ENCODE measurements at places on chromosomes 7 and 10. TPM values are rescaled to one million over a fixed set of nuclear protein-coding genes. Genes with fewer than 3 reads are reported as not detected.

AKR1B15 gene
- not detected for total RNA-seq

MNX1 gene
- 36.5 TPM for total RNA-seq

TNKS2 gene
- total RNA-seq, result 48.5 TPM

GFRA1 gene
- not detected for total RNA-seq

DNA sequence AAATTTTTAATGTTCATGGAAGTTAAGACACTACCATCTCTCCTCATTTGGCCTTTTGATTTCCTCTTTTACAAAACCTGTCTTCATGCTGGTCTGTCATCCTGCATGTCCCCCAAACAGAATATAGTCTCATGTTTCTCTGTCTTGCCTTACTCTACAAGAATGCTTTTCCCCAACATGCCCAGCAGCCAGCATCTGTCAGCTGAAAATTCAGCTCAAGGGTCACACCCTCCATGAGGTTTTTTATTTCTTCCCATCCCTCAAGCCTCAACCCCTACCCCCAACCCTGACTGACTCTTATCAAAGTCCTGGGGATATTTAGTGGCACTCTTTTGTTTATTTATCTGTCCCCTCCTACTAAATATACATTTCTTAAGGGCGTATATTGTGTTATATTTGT is 202.0 kb downstream of the ANK3 start:
- H3K27ac ChIP-seq, result no peak overlapping the region
- no peak for DNase-seq
- no peaks in the 10 kb centered on the region for H3K4me1 ChIP-seq
- H3K27me3 ChIP-seq, result no peaks in the 10 kb centered on the region
- no peak overlapping the region for H3K4me3 ChIP-seq

- no peak overlapping the region for H3K4me3 ChIP-seq
- H3K27me3 ChIP-seq, result no peaks in the 10 kb centered on the region
- no peak overlapping the region for H3K27ac ChIP-seq
- H3K36me3 ChIP-seq, result no peaks in the 10 kb centered on the region
These were observed 64.0 kb upstream of the TRIM8 start for GRCh38 chr10:102580230-102580629.

DNA sequence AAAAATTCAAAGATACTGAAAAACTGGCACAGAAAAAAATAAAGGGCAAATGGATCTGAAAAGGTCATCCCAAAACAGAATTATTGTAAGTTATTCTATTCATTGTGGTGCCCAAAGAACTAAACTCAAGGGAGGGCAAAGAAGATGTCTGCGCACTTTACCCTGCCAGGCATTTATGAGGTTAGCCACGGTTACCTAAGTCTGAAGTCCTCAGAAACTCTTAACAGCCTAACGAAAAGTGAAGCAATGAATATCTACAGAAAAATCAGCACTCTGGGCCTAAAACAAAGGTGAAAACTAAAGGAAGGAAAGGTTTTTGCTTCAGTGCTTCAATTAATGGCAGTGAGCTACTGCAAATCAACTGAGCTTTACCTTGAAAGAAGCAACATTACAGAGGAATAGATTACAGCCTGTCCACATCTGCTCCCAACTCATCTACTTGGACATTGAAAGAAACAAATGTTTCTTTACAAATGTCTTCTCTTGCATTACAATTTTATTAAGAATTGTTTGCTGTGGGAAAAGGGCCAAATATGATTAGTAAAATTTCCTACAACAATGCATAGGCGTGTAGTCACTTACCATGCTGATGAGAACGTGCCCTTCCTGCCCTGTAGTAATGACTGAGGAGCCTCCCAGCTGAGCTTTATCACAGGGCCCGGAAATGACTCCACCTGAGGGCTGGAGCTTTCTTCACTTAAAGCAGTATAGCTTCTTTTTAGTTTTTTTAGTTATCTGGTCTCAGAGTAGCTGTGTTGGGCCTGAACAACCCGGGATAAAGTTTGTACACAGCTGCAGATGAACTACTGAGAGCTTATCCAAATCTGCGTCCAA is at the start of gene TUBAL3:
Gene TUBAL3, minus strand, starts transcription at position 621 of the 834 bp plus-strand sequence. Its CDS starts 36 bp downstream, at position 585.
- DNase-seq, result no peak
- 0 out of 2 replicates have a peak, but pooled peaks cover 4% of the 10 kb centered on the region for H3K4me1 ChIP-seq
- no peak within 1 kb of the TSS for H3K27ac ChIP-seq
- H3K4me3 ChIP-seq, result no peak within 1 kb of the TSS

- no peaks in the 10 kb centered on the region for H3K4me1 ChIP-seq
- no peaks in the 10 kb centered on the region for H3K27me3 ChIP-seq
- H3K36me3 ChIP-seq, result no peaks in the 10 kb centered on the region
- no peak overlapping the region for H3K4me3 ChIP-seq
These were observed 86.5 kb downstream of the PAXIP1 start for GRCh38 chr7:154916381-154916780.

- H3K27ac ChIP-seq, result peak overlapping the region; percentile 87
- peaks cover 43% of the 10 kb centered on the region for H3K4me1 ChIP-seq
- H3K27me3 ChIP-seq, result no peaks in the 10 kb centered on the region
- no peak overlapping the region for H3K4me3 ChIP-seq
These were observed 422.1 kb downstream of the RPS24 start for GRCh38 chr10:78455811-78456210.

GRCh38 chr7:83579740-83580139 is 69.2 kb downstream of the SEMA3E start:
- no peak for DNase-seq
- no peak overlapping the region for H3K27ac ChIP-seq
- no peaks in the 10 kb centered on the region for H3K36me3 ChIP-seq
- no peaks in the 10 kb centered on the region for H3K4me1 ChIP-seq
- H3K4me3 ChIP-seq, result no peak overlapping the region

DNA sequence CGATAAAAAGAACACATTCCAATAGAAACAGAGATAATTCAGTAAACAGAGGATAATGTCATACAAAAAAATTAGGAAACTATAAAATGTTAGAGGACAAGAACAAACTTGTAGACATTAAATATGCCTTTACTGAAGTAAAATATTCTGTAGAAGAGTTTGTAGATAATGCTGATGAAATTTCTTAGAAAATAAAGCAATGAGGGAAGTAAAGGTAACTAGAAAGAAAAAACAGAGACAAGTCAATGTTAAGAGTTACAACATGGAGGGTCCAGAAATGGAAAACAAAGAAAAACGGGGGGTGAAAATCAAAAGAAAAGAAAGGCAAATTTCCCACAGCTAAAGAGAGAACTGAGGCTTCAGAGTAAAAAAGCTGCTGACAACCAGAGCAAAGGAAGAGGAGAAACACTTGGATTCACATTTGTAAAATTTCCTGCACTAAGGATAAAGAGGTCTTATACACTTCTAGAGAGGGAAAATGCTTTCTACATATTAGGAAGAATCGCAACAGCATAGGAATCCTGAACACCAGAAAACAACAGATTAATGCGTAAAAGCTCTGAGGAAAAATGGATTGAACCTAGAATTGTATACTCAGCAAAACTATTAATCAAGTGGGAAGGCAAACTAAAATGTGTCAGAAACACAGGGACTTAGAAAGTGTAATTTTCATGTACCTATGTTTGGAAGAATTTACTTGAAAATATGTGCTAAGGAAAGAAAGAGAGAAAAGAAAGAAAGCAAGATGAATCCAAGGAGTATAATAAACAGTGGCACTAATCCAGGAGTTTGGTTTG is 55.0 kb upstream of the AGR3 start:
- no peaks in the 10 kb centered on the region for H3K36me3 ChIP-seq
- H3K4me3 ChIP-seq, result no peak overlapping the region
- no peak for DNase-seq
- H3K27ac ChIP-seq, result no peak overlapping the region
- no peaks in the 10 kb centered on the region for H3K27me3 ChIP-seq

- no peak for DNase-seq
- H3K27me3 ChIP-seq, result no peaks in the 10 kb centered on the region
- H3K27ac ChIP-seq, result no peak overlapping the region
- H3K4me1 ChIP-seq, result no peaks in the 10 kb centered on the region
- no peaks in the 10 kb centered on the region for H3K36me3 ChIP-seq
- H3K4me3 ChIP-seq, result no peak overlapping the region
These were observed 207.1 kb upstream of the FERD3L start for GRCh38 chr7:19352305-19352695.

DNA sequence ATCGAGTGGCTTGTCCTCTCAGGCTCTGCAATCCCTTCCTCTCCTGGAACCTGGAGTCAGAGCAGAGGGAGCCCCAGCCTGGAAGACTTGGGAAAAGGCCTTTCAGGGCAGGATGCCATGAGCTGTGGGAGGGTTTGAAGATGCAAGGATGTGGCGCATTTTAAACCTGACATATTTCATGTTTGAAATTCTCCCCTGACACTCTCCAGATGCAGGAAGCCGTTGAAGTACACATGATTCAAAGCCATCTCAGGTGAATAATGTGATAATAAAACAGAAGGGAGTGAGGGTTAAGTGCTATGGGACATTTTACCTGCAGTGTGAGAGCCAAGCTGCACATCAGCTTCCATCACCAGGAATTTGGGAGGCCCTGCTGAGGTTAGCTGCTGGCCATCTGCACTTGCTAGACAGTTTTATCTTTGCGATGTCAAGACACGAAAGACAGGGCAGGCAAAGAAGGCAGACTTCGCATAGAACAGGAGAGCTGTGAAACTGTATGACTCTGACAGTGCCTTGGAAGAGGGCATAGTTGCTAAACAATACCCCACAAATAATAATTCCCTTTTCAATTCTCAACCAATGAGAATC is 159.1 kb upstream of the GDF10 start:
- H3K27me3 ChIP-seq, result no peaks in the 10 kb centered on the region
- no peaks in the 10 kb centered on the region for H3K4me1 ChIP-seq
- no peak overlapping the region for H3K4me3 ChIP-seq
- DNase-seq, result no peak

- DNase-seq, result no peak
- no peak overlapping the region for H3K27ac ChIP-seq
- peaks cover 9% of the 10 kb centered on the region for H3K4me1 ChIP-seq
- H3K27me3 ChIP-seq, result no peaks in the 10 kb centered on the region
- no peaks in the 10 kb centered on the region for H3K36me3 ChIP-seq
These were observed 530.1 kb upstream of the FOXK1 start for GRCh38 chr7:4151926-4152549.

DNA sequence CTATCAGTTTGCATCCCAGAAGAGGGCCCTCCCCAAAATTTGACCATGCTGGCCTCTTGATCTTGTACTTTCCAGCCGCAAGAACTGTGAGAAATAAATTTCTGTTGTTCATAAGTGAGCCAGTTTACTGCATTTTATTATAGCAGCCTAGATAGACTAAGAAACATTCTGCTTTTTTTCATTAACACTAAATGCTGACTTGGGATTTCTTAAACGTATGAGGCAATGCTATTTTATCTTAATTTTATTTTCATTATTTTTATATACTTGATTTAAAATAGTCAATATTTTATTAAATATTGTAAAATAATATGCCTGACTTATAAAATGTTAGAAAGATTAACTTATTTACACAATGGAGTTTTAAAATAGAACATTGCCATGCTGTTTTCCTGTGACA is 341.8 kb upstream of the CNTNAP2 start:
- no peaks in the 10 kb centered on the region for H3K36me3 ChIP-seq
- H3K27me3 ChIP-seq, result no peaks in the 10 kb centered on the region

All from Caco-2 (cell line).